ENCODE measurements at places on chromosomes 4 and X.

GRCh38 chr4:22474636-22475310 is 41.1 kb downstream of the ADGRA3 start:
- no peak for DNase-seq

- DNase-seq: no peak
Measured at GRCh38 chrX:47576021-47576898, 6.0 kb upstream of the TIMP1 start.

DNA sequence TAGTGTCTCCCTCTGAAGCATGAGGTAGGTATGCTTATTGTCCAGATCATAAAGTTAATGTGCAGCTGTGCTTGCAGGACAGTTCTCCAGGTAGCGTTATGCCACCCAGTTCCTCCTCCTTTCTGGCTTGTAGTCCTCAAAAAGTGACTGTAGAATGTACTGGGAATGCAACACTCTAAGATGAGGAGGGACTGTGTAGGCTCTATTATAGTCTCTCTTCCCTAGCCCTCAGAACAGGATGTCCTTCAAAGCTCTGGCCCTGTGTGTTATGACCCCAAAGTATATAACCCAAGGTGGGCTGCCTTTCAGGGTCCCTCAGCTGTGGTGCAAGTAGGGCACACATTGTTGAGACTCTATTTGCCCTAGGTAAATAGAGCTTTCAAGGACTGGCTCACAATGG is 20.8 kb upstream of the MANBA start:
- DNase-seq: no peak

DNA sequence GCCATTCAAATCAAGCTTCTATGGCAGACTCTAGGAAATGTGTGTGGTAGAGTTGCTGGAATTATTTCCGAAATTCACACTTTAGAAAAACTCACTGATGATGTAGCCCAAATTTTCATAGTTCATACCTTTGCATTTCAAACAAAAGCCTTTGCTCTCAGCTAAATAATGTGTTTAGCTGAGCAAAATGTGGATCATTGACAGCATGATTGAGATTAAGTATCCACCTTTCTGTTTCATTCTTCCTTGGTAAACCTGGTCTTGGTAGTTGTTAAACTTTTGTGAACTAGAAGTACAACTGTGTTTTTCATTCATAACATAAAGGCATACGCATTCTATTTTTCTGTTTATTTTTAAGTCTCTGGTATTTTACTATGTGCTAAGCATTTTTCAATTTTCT is 7.2 kb downstream of the PCDH7 start:
- no peak for DNase-seq

DNA sequence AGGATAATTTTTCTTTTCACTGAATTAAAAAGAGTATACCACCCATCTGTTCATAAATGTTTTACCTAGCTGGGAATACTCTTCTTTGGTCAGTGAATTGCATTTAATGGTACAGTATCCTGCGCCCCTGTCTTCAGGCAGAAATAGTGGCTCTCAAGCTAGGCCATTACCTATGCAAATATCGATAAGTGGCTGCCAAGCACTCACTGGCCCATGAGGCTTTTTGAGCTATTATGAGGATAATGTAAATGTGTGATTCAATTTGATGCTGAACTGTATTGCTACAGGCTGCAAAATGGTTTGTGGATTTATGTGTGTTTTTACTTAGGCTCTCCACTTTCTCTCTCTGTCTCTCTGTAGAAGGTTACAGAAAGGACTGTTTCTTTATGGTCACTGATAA is 30.1 kb upstream of the MTMR1 start:
- DNase-seq: no peak

DNA sequence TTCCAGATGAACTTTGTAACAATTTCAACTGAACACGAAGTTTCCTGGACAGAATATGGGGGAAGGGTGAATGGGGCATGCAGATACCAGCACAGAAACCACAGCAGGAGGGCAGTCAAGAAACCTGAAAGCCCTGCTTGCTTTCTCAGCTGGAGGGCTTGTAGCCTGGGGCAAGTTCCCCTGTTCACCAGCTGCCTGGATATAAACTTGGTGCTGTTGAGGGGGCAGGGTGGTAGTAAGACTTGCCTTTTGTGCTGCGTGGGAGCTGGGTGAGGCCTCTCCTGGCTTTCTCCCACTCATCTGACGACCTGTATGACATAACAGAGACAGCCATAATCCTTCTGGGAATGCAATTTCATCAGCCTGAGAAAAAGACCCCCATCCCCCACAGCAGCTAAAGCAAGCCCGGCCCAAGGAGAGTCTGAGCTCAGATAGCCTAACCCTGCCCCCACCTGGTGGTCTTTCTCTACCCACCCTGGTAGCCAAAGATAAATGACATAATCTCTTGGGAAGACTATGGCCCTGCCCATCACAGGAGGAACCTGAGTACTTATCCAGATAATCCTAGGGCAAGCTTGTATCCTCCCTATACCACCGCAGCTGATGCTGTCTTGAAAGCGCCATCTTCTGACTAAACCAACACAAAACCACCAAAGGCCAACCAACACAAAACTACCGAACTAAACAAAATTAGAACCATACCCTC is 234.3 kb downstream of the LAS1L start:
- no peak for DNase-seq

DNA sequence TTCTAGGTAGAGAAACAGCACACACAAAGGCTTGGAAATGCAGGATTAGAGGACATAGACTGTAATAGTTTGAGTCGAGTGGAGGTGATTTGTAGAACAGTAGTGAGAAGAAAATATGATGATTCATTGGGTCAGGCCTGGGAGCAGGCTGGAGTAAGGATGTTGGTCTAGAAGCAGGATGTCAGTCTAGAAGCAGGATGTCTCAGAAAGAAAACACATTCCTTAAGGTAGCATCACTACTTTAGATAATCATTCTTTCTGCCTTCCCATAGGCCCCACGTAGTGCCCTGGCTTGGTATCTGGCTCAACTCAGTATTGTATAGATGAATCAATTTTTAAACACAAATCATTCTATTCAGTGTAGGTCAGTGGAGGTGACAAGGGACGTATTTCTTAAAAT is 11.2 kb upstream of the DACH2 start:
- DNase-seq: no peak

- no peak for DNase-seq
Measured at GRCh38 chr4:185965426-185966384, 103.3 kb upstream of the TLR3 start.

DNA sequence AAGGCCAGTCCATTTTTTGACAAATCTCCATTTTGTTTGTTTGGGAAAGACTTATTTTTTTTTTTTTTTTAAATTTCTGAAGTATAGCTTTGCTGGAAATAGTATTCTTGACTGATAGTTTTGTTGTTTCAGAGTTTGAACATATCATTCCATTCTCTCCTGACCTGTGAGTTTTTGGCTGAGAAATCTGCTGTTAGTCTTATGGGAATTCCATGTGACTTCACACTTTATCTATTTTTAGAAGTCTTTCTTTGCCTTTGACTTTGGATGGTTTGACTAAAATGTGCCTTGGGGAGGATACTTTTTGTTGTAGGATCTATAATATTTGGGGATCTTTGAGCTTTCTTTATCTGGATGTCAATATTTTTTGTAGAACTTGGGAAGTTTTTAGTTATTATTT is 10.7 kb upstream of the ADAM29 start:
- no peak for DNase-seq

DNA sequence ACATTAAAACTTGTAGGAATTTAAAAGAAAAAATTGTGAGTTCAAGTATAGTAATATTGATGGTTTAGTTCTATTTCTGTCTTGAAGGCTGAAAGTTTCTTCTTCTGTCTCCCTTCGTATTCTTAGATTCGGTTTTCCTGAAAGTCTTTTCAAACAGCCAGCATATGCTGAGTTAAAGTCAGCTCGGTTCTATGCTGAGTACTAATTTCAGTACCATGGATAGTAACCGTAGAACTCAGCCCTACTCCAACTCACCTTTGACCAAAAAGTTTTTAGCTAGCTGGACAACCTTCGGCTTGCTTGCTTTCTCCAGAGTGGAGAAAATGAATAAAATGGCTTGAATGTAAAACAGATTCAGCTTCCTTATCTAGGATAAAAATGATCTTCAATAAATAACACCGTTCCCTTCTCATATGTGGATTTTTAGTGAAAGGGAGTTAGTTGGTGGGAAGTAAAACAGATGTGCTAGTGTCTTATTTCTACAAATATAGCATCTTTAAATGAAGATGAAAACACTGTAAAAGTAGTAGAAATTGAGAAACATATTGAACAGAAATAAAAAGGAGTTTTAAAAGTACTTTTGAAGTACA is 5.2 kb downstream of the POU4F2 start:
- DNase-seq: no peak

- no peak for DNase-seq
Measured at GRCh38 chr4:105194328-105195231, 47.9 kb downstream of the TET2 start.

- no peak for DNase-seq
Measured at GRCh38 chr4:152817331-152817730, 37.6 kb downstream of the ARFIP1 start.

- DNase-seq: no peak
Measured at GRCh38 chr4:19372390-19372789, 879.3 kb upstream of the SLIT2 start.

DNA sequence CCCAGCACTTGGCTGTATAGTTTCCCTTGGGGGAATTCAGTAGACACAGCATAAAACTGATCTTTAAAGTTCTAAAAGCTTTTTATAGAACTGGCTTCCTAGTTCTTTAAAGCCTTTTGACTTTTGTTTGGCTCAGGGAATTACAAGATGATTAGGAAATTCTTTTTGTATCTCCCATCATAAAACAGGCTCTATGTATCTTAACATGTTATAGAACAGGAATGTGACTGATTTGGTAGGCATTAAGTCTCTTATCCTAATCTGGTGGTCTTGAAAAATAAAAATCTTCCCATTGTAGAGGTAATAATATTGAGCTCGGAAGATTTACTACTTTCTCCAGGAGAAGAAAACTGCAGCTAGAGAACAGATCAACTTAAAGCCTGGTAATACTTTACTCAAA is 262.7 kb downstream of the KCNIP4 start:
- no peak for DNase-seq

- no peak for DNase-seq
Measured at GRCh38 chrX:153450114-153450948, 4.5 kb upstream of the TREX2 start.

- no peak for DNase-seq
Measured at GRCh38 chrX:147333821-147334220, 519.3 kb upstream of the CXorf51A start.

- no peak for DNase-seq
Measured at GRCh38 chr4:142339053-142339452, 507.0 kb downstream of the INPP4B start.

DNA sequence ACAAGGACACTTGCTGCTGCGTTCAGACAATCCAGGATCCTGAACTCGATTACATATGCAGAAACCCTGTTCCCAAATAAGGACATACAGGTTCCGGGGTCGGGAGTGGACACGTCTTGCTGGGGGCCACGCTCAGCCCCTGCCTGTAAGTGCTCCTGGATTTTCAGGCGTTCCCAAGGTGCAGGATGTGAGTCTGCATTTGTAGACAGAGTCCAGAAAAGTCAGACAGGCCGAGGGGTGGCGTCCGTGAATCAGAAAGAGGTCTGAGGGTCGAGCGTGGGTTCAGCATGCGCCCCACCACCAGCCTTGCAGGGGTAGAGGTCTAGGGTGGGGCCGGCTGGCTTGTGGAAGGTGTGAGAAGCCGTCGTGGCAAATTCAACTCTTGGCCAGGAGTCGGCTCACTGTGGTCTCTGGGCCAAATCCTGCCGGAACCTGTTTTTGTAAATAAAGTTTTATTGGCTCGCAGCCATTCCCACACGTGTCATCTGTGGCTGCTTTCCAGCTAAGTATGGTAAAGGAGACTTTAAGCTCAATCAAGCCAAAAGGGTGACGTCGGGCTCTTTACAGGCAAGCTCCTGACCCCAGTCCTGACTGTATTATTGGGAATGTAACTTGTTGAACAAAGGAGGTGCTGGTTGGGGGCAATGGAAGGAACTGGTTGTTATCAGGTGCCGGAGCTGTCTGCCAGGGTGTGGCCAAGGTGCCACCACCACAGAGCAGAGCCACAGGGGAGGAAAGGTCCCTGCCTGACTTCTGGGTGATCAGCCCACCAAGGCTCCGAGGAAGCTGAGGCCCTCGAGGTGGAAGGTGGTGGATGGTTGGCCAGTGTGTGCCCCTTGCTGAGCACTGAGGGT is 7.4 kb downstream of the DOK7 start:
- no peak for DNase-seq

GRCh38 chr4:138804711-138805110 is 210.9 kb upstream of the NOCT start:
- DNase-seq: no peak

Data from stimulated activated CD8-positive, alpha-beta memory T cell treated with anti-CD3 and anti-CD28 coated beads, Interleukin-4, amount 100 ng/mL, for 1 hour (primary cell).